ENCODE measurements at places on chromosomes 4 and X.

DNA sequence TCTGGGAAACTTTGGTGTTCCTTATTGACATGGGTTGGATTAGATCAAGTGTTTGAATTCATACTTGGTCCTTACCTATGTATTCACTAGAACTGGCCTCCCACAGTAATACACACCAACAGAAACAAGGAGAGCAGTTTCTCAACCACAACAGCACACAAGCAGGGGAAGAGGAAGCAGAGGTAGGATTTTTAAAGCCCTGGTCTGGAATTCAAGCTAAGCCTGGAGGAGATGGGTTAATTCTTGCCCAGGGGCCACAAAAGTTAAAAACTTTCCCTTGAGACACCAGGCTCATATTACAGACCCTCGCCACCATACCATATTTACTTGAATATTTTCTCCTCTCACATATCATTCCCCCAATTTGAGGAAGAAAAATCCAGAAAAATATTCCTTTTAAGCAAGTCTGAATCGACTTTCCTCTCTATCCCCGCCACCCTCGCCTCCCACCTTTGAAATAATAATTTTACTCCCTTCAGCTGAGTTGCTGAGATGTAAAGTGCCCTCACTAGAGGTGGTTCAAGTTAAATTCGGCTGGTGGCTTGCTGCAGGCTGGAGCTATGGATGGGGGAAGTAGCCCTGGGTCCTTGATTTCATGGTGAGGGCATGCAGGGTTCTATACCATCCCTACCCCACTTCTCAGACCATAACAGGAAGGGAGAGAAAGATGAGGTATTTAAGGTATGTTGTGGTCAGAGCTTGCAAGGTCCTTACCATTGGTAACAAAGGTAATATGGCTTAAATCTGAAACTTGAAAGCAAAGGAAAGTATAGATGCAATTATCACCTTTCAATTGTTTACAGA lies 440.2 kb downstream of the INPP4B start:
- no peak for DNase-seq

DNA sequence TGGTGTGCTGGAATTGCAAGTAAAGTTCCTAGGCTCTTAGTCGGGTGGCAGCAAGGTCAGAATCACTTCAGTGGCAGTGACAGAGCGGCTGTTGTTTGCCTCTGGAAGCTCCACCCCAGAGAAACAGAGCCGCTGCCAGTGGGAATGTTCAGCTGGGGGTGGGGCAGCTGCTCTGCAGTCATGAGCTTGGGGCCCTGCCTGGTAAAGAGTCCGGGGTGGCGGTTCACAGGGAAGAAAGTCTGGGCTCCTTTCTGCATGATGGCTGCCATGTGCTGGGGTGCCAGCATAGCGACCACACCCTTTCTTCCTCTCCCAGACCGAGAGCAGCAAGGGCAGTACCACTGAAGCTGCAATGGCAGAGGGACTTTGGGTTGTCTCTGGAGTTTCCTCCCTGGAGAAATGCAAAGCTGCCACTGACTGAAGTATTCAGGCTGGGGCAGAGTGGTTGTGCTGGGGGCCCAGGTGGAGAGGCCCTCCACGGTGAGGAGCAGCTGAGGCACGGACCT lies 108.8 kb upstream of the CENPE start:
- DNase-seq = peak; percentile 15

- DNase-seq = no peak
Measured at GRCh38 chr4:15906020-15906443, 32.5 kb downstream of the FGFBP1 start.

DNA sequence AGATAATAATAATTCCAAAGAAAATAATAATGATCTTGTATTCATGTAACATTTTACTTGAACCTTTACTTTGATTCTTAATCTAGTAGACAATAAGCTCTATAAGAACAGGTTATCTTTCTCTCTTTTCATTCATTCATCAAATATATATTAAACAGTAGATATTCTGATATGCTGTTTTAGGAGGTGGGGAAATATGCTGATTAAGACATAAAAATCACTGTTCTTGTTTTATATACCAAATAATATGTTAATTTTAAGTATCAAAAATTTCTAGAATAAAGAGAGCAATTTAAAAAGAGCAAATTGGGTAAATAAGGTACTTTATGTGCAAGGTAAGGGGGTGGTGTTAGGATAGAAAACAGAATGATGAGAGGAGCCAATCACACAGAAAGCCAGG lies 401.9 kb downstream of the PDHA2 start:
- DNase-seq = no peak

DNA sequence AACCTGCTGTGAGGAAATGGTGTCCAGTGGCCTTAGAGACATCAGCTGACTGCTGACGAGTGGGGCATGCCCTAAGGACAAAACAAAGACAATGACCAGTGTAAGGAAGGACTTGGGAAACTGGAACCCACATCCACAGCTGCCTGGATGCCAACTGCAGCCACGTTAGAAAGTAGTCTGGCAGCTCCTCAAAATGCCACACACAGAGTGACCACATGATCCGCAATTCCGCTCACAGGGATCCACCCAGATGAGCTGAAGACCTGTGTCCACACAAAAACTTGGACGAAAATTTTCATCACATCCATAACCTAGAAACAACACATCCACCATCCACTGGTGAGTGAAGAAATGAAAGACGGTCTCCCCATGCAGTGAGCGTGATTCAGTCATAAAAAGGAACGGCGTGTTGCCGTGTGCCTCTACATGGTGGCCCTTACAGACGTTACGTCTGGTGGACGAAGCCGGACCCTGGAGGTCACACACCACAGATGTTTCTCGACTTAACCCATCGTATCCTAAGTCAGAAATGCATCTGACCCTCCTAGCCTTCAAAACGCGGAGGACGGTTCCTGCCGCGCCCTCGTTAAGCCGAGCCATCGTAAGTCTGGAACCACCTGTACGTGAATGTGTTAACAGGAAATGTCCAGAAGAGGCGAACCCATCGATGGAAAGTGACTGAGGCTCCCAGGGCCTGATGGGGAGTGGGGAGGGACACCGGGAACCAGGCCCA lies 40.6 kb upstream of the MXD4 start:
- DNase-seq = no peak

GRCh38 chr4:81666491-81666890 lies 194.8 kb upstream of the RASGEF1B start:
- DNase-seq = no peak

DNA sequence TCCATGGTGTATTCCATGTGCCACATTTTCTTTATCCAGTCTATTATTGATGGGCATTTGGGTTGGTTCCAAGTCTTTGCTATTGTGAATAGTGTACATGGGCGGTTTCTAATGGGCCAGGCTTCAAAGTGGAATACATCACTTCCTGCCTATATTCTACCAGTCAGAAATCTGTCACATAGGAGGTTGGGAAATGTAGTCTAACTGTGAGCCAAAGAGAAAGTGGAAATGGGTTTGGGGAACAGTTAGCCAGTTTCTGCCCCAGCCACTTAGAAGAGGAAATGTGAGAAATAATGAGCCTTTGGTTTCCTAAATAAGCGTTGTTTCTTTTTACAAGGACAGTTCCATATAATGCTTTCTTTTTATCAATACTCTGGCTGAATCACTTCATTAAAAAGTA lies 85.1 kb upstream of the AP1S2 start:
- DNase-seq = no peak

DNA sequence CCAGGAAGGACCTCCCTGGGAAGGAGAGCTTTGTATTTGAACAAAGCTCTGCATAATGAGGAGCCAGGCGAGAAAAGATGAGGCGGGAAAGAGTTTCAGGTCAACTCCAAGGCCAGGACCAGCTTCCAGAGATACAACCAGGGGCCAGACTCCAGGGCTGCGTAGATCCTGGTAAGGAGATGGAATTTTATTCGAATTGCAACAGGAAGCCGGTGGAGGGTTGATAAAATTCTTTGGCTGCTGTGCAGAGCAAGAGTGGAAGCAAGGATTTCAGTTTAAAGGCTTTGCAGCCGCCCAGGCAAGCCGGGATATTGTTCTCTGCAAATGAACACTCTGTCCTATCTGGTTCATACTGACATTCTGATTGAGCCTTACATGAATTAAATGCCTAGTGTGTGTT lies 40.2 kb upstream of the CBR4 start:
- DNase-seq = no peak

DNA sequence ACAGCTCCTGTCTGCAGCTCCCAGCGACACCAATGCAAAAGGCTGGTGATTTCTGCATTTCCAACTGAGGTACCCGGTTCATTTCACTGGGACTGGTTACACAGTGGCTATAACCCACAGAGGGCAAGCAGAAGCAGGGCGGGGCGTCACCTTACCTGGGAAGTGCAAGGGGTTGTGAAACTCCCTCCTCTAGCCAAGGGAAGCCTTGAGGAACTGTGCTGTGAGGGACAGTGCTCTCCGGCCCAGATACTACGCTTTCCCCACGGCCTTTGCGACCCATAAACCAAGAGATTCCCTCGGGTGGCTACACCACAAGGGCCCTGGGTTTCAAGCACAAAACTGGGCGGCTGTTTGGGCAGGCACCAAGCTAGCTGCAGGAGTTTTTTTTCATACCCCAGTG lies 218.9 kb downstream of the PPP3CA start:
- DNase-seq = no peak

Data from SK-N-SH (cell line).